Muscle of back (tissue), 13 donors: ENCODE measurements at places on chromosomes 4 and X. TPM values are rescaled to one million over a fixed set of nuclear protein-coding genes. Genes with fewer than 3 reads are reported as not detected.
A peak's percentile ranks its signal among the peaks of the same experiment; 100 is the strongest.

DNA sequence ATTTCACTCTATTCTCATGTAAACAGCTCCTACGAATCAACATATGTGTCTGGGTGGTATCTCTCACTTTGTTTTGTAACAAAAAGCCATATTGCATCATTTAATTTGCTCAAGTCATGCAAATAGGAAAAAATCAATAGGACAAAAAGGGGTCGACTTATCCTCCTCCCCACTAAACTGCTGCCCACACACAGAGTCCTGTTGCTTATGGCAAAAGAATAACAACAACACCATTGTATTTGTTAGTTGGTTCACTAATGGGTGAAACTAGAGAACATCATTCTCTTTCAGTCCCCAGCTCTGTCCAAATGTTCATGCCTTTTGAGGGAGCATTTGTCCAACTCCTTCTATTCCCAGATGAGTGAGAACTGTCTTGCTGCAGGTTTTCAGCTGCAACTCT, 2.1 kb downstream of the HHIP start:
- DNase-seq: peak; percentile 47

GRCh38 chrX:9586992-9587392, 122.1 kb downstream of the TBL1X start:
- no peak for DNase-seq

DNA sequence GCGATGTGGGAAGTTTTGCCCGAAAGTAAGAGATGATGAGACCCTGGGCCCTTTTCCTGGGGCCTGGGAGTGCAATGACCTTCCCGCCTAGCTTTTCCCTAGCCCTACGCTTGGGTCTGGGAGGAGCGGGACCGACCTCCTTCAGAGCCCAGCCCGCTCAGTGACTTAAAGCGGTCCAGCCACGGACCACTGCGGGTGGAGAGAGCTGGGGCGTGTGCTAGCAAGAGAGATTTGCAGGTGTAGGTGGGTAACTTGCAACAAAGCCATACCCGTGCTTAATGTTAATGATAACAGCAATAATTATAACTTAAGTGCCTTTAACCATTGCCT, 503 bp upstream of the PDE5A start:
- DNase-seq: no peak

- DNase-seq: no peak
These were observed 130.7 kb upstream of the GPRIN3 start for GRCh38 chr4:89438102-89438831.

GRCh38 chrX:8138252-8138651, 32.8 kb downstream of the VCX2 start:
- no peak for DNase-seq

DNA sequence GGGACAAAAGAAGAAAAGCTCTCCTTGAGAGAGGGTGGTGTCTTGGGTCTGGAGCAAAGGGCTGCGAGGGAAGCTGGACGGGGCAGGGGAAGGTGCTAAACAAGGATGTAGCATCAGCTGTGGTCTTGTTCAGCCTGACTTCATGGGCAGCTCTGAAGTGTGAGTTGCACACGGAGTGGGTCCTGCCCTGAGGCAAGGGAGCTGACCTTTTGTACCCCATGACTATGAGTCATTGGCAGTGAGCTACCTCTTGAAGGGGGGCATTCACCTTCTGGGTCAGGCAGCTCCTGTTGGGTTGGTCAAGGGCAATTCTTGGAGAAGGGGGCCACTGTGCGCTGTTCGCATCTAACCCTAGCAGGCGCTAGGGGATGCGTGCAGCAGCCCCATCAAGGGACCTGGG, 151.8 kb downstream of the SMIM20 start:
- no peak for DNase-seq

DNA sequence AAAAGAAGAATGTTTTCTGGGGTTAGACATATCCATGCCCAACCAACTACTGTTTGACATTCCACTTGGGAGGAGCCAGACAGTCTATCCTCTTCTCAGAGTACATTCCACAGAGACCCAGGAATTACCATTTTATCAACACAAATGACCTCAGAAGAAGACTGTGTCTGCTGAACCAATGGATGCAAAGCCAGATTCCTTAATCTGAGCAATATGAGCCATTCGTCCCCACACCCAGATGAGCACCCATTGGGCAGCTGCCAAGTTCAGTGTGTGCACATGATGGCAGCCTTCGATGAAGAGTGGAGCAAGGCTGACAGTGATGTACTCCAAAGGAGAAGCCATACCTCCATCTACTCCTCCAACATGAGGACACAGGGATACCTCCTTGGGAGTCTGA, 111.3 kb downstream of the ZNF674 start:
- no peak for DNase-seq

The MTNR1A gene
- polyA plus RNA-seq: not detected

DNA sequence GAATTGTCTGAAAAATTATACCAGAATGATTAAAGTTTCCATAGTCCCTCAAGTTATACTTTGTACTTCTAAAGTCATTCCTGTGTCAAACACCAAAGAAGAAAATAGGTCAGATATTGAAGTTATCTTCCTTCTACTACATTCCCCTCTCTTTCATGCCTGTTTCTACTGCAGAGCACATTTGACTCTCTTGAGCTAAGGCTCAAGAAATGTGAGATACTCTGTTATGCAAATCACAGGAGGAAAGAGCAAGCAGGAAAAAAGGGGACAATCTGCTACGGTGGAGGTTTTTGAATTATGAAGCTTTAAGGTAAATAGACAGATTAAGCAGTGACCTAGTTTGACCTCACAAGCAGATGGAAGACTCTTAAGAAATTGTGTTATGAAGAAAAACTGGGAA, 198.9 kb upstream of the LDB2 start:
- DNase-seq: no peak

- DNase-seq: no peak
These were observed 116.1 kb upstream of the PLAC1 start for GRCh38 chrX:134774190-134775048.

The GUCY1A1 gene
- polyA plus RNA-seq: 14.7 TPM

The UGT8 gene
- polyA plus RNA-seq: 0.70 TPM

- no peak for DNase-seq
These were observed 12.1 kb downstream of the LARP7 start for GRCh38 chr4:112649055-112649408.

- DNase-seq: peak; percentile 88
These were observed 36.8 kb upstream of the REST start for GRCh38 chr4:56870946-56871345.

DNA sequence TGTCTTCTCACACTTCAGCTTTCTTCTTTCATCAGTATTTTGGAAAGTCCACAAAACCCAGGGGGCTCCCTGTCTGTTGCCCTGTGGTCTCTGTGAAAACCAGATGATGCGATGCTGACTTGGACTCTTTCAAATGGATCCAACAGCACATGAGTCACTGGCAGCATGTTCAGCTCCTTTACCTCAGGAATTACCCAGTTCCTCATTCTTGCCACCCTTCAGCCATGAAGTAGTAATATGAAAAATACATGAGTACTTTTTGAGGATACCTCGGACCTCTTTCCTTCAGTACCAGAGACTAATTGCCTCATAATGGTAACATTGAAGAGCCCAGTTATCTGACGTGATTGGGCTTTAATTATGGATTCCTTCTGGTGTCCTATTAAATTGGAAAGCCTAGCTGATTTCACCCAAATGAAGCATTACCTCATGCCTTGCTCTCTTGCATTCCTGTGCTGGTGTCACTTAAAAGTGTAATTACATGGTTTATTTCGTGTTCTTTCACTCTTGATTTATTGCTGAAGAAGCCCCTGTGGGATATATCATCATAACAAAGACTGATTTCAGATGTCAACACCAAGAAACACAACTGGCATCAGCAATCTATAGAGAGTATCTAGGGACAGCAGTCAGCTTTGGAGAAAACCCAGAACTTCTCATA, 63.4 kb downstream of the NFKB1 start:
- no peak for DNase-seq

DNA sequence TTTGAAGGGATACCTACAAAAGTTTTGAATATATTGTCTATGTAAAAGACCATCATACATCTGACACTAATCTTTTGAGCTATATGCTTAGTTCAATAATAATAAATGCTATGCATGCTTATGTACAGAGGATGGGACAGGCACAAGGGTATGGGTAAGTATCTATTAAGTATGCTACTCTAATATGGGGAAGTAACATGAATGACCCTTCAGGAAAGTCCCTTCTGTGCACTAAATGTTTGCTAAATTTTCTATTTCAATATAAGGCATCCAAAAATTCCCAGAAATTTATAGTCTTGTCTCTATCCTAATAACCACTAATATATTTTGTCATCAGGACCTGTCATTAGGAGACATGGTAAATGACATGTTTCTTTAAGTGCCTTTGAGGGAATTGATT, 19.0 kb downstream of the ATP8A1 start:
- DNase-seq: no peak
